Stimulated activated CD8-positive, alpha-beta memory T cell treated with anti-CD3 and anti-CD28 coated beads, Interleukin-7, amount 100 ng/mL, for 48 hours (primary cell): ENCODE measurements at places on chromosomes 7 and 10.

DNA sequence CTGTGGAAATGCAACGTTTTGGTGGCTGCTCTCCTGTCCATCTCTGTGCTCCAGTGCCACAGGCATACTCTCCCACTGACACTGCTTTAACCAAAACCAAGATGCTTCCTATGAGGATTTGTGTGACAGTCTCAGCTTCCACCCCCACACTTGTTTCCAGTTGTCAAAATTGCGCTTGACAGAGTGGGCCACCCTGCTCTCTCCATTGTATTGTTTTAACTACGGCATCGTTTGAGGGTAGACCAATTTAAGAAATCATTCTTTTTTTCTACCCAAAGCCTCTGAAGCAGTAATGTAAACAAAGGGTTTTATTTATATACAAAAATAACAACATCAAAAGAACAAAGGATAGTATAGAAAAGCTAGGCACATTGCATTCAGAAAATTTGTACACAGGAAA is 178.0 kb downstream of the INHBA start:
- no peak for DNase-seq

DNA sequence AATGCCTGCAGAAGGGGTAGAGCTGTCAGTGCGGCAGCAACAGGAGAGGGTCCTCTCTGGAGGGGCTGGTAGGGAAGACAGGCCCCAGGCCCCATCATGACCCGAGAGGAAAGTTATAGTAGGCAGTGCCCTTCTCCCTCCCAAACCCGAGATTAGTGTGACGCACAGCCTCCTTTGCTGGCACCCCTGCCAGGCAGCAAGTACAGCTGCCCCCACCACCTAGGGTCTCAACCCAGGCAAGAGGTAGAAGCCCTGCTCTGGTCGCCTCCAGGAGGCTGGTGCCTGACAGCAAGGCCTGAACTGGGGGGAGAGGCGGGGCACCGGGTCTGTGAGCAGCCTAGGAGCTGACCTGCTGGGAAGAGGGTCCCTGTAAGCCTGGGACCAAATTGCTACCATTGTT is 15.5 kb downstream of the LOXL4 start:
- DNase-seq, result no peak

DNA sequence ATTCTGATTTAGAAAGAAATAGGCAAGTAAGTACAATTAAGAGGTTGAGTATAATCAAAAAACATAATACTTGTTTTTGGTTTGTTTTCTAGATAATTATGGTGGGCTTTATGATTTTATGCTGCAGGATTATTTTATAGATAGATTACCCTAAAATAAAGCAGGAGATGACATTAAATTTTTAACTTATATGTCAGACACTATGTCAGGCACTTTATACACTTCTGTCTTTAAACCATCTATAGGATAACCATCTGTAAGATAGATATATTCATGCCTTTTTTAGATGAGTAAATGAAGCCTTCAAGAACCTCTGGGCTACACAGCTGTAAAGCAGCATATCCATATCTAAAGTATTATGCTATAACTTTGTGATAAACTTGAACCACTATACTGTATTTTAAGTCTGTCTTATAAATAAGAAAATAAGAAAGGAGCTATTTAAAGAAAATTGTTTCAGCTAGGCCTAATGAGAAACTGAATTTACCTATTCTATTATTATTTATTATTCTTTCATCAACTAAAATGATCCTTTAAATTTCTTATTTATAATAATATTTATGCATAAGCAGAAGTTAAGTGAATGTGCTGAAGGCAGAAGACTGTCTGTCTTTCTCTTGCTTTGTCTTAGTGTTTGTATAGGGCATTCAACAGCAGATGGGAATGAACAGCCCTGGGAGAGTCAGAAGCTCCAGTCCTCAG is 94.0 kb downstream of the CPED1 start:
- no peak for DNase-seq

GRCh38 chr7:53209129-53209528 is 173.7 kb downstream of the POM121L12 start:
- no peak for DNase-seq

- DNase-seq, result no peak
These were observed 23.7 kb upstream of the LIMK1 start for GRCh38 chr7:74059681-74060588.

GRCh38 chr10:92834331-92834730 is 14.0 kb upstream of the EXOC6 start:
- DNase-seq, result no peak

DNA sequence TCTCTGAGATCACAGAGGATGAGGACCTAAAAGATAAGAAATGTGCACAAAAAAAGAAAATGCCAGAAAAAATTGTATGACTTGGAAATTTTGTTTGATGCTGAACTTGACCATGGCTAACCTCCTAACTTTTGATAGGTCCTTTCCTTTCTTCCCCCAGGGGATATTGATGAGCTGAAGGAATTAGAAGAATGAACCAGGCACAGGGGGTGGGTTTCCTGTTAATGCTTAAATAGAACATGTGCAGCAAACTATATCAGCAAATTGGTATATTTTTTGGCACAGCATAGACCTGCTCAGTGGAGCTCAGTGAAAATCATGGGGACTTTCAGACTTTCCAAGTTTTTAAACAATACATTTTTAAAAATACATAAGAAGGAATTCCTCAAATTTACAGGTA is 300.7 kb downstream of the HDAC9 start:
- DNase-seq, result no peak

DNA sequence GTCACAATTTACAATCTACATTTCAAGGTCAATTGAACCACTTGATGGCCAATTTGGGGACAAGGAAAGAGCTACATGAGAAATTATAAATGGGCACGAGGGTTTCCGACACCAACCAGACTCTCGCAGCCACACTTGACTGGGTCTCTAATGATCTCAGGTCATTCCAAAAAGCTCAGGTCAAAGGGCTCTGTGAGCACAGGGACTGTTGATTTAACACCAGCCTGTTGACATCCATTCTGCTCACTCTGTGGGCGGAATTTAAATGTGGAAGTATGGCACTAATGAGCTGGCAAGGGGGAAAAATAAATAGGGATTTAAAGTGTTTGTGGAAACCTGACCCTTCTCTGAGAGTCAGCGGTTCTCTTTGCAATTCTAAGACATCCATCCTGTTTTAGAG is 810.7 kb upstream of the AUTS2 start:
- no peak for DNase-seq

GRCh38 chr7:100585511-100586265 is at the start of gene LRCH4:
Gene LRCH4 (minus strand): TSS chr7:100586129. CDS start chr7:100586100, 29 bp downstream.
- DNase-seq, result no peak

GRCh38 chr10:109393425-109393824 is 529.9 kb downstream of the XPNPEP1 start:
- no peak for DNase-seq

GRCh38 chr10:122658356-122659049 is 41.1 kb downstream of the C10orf120 start:
- DNase-seq, result no peak

GRCh38 chr10:29105516-29106215 is 183.2 kb upstream of the LYZL1 start:
- no peak for DNase-seq

GRCh38 chr7:91814189-91814588 is 66.3 kb downstream of the MTERF1 start:
- DNase-seq, result no peak

- no peak for DNase-seq
These were observed 17.9 kb downstream of the ZNF488 start for GRCh38 chr10:47366181-47366631.

DNA sequence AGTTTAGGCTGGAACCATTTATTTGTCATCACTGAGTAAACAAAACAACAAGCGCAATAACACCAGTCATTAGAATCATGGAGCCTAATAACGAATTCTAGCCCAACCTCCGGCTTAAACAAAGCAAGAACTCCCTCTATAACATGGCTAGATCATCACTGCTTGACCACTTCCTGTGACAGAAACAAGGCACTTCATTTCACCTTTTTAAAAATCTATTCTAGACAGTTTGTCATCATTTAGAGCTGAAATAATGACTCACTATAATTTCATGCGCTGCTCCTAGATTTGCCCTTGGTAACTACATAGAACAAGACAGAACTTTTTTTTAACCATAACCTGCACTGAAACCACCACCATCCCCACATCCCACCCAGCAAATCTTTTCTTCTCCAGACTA is 81.3 kb downstream of the OSBPL3 start:
- DNase-seq, result no peak

DNA sequence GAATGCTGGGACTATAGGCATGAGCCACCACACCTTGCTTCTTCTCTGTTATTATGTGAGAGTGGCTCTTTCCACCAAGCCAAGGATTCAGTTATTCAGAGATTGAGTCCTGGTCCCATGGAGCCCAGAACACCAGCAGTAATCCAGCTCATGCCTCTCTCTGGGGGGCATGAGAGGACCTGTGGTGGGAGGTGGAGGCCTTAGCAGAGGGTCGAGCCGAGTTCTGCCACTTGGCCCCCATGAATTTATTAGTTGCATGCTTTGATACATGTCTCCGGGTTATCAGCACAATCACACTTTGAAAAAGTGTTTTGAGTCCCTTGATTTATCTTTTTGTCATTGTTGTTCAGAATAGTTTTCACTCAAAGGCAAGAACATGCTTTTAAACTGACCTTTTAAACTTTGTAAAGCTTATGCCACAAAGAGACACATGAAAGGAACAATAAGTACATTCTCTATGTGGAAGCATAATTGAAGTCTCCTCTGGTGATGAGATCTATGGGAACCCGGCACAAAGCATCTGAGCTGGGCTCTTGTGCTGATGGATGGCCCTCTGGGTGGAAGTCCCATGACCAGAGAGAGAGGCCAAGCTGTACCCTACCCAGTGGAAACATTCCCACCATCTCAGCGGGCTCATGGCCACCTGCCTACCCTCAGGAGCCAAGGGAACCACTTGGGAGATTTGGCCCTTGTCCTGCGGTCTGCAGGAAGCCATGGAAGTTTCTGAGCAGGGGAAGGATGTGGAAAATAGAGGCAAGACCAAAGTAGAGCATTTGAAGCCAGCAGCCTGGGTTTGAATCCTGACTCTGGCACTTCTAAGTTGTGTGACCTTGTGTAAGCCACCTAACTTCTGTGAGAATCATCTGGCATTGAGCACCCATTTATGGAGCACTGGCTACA is 53.9 kb downstream of the MINDY4 start:
- DNase-seq, result no peak

DNA sequence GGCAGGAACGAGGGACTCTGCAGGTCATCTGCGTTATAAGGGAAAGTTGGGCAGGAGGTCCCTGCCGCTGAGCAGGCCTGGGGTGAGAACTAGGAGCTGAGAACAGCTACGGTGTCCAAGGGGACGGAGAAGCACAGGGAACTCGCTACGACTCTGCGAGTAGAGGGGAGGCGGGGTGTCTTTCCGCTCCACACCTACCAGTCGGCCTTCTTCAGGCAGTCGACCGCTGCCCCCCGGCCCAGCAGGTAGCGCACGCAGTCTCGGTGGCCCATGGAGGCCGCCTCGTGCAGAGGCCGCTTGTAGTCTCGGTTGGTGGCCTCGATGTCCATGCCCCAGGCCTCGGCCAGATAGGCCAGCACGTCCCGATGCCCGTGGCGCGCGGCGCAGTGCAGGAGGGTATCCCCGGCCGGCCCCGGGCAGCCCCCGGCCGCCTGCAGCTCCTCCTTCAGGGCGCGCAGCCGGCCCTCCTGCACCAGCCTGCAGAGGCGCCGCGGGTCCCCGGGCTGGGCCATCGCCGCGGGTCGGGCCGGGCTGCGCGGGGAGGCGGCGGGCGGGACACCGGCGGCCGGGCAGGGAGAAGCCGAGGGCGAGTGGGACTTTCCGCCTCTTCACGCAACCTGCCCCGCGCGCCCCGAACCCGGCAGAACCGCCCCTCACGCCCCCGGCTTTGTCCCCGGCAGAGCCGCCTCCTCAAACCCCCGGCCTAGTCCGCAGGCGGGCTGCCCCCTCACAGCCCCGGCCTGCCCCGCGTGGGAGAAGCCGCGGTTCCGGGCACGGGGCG is 660 bp downstream of the ANKRD16 start:
- peak; percentile 5 for DNase-seq
